ENCODE measurements at places on chromosomes 2 and 18.
A peak's percentile ranks its signal among the peaks of the same experiment; 100 is the strongest.

GRCh38 chr2:101114815-101115214, 36.4 kb downstream of the TBC1D8 start:
- DNase-seq, result no peak

- no peak for DNase-seq
These were observed 66.8 kb upstream of the SEC11C start for GRCh38 chr18:59072727-59073421.

- DNase-seq, result no peak
These were observed 96.0 kb downstream of the WDR7 start for GRCh38 chr18:56747032-56747658.

DNA sequence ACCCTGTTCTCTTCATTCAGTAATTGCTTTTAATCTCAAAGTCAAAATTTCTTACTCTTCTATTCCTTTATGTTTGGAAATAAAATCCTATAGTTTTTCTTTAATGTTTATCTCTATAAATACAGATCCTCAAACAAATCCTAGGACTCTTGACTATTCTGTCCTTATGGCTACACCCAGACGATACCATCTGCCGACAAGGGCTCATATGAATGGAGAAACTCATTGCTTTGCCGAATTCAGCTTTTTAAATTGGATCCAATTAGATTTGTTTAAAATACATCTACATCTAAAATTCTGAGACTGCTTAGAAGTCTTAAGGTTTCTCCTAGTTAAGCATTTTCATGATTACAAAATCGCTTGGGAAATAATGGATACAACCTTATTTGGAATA, 9.0 kb downstream of the ALKAL2 start:
- DNase-seq, result no peak

- DNase-seq, result no peak
These were observed 150.6 kb downstream of the MYCN start for GRCh38 chr2:16090650-16091575.

GRCh38 chr2:69979902-69980807, 18.7 kb upstream of the ASPRV1 start:
- DNase-seq, result no peak

GRCh38 chr2:129345540-129345939, 633.9 kb upstream of the RAB6C start:
- no peak for DNase-seq

DNA sequence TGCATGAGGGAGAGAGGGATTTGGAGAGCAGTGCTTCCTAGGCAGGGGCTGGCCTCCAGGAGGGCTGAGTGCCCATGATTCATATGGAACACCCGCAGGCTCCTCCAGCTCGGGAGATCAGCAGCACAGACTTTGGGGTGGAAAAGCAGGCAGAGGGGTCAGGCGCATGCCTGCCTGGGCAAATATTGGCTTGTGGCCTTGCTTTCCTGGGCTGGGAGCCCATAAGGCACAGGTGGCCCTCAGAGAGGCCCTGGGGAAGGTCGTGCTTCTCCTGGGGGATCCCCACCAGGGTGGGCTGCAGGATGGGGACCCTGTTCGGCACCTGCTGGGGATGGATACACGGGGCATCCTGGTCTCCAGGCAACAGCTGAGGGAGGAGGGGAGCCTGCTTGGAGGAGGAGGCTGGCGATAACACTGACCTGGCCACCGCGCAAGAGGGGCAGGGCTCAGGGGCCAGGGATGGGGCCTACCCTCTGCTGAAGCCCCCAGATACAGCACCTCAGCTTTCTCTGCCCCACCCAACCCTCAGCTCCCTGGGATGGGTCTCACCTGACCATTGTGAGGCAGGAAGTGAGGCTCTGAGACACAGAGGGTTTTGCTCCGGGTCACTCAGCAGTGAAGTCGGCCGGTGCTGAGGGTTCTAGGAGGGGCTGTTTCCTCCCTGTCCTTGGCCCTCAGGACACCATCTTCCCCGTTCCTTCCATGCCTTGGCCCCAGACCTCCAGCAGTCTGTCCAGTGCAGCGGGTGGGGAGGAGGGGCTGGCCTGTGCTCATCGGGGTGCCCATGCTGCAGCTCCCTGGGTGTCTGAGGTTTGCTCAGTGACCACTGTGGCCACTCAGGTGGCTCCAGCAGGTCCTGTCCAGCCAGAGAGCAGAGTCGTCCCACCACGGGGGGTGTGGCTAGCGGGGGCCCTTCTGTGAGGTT, 12.0 kb downstream of the AQP12A start:
- no peak for DNase-seq

- DNase-seq, result no peak
These were observed 18.0 kb upstream of the OLA1 start for GRCh38 chr2:174266288-174266687.

GRCh38 chr2:2024751-2025481, 280.6 kb upstream of the PXDN start:
- no peak for DNase-seq

DNA sequence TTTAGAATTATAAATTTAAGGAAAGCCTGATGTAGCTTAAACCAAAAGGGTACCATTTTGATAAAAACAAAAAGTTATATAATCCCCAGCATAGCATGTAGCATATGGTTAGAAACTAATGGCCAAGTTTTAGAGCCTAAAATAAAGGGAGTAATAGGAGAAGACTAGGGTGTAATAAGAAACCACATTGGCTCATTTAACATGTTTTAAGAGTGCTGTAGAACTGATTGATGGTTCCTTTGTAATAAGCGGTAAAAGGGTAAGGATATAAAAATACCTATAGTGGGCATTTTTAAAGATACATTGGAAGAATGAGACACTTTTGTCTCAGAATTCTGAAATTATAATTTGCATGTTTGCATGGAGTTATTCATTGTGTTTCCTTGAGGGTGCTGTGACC, 1.9 kb downstream of the PSMA8 start:
- DNase-seq, result no peak

GRCh38 chr2:197894751-197895274, 90.4 kb downstream of the PLCL1 start:
- DNase-seq, result no peak

DNA sequence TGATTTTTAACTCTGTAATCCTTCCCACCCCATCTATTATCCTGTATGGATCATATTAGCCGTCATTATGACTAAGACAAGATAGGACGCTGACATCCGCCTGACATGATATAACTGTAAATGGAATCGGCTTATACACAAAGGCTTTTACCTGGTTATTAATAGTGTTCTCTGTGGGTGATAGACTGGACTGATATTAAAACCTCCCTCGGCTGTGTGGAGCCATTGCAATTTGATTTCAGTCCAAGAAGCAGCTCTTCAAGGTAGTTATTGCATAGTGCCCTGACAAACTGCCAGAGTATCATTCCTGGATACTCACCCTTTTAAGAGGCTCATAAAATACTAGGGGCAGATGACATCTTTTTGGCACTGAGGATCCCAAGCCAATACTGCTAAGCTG, 226.1 kb upstream of the HNRNPA3 start:
- no peak for DNase-seq

- DNase-seq, result no peak
These were observed 34.1 kb upstream of the STAT1 start for GRCh38 chr2:191048073-191048472.

DNA sequence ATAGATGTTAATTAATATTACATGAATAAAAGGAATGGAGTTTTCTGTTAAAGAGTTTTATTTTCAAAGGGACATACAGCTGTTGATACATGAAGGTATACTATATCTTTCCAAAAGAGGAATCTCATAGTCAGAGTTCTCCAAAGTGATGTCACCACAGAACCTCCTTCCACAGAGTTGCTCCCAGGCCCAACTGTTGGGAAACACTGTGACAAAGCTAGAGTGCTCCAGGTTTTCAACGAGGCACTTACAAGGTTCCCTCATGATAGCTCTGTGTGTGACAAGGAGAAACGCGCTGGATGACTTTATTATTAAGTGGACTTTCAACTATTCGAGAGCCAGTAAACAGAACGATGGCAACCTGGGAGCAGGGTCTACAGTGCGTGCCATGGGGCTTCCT, 33.5 kb downstream of the PTPN18 start:
- DNase-seq, result no peak

GRCh38 chr18:35051641-35052377, 10.6 kb downstream of the MAPRE2 start:
- DNase-seq, result peak; percentile 25

GRCh38 chr2:240297256-240298116, 138.0 kb upstream of the GPC1 start:
- no peak for DNase-seq

- no peak for DNase-seq
These were observed 233.7 kb downstream of the METTL4 start for GRCh38 chr18:2337552-2338141.

- no peak for DNase-seq
These were observed 52.6 kb upstream of the NEMP2 start for GRCh38 chr2:190587106-190587505.

DNA sequence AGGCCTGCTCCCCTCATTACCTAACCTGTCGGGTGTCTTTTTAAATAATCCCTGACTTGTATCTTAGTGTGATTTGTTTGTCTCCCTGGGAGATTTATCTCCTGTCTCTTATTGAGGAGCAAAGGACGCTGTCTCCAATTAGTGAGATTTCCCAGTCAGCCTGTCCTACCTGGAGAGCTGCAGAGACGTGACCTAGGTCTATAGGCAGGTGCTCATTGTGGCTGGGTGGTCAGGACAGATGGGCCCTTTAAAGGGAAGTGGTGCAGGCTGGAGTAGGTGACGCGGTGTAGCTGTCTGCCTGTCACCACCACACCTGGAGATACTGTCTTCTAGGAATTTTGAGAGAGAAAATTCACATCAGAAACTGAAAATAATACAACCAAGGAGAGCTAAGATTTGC, 28.0 kb downstream of the PLB1 start:
- DNase-seq, result no peak

DNA sequence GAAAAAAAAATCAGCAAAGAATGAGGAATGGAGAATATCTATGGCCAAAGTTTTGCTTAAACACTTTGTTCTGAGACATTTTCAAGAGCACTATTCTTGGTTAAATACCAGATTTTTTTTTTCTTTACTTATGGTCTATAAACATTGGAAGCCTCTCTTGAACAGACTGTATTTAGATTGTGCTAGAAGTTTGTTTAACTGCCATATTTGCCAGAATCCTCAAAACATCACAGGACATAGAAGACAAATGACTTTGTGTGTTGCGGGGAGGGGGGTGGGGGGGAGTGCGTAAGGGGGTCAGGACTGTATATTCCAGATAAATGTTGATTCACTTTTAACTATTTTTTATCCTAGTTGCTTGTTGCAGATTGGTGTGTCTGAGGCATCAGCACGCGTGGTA, 262.0 kb downstream of the MEIS1 start:
- no peak for DNase-seq

GRCh38 chr2:222771832-222772231, 89.0 kb upstream of the ACSL3 start:
- DNase-seq, result no peak

DNA sequence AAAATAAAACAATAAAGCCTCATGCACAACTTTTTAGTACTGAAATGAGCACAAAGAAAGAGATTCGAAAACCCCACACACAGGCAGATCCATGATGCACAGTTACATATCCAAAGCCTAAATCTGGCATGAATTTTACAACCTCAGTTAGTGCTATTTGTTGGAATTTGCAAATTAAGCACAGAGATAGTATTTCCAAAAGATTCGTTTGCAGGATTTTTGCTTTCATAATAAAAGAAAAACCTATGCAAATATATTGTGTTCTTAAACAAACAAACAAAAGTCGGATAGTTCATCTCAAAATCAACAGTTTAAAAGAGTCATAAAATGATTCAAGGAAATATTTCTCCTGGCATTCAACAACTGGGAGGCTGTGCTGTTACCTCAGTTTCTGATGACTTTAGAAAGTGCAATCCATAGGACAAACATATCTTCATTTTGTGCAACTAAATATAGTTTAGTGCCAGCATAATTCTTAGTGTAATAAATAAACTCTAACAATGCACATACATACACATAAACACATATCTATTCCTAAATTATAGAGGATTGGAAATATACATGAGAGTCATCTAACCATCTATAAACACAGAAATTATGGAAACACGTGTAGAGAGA, 10.8 kb downstream of the PAX3 start:
- no peak for DNase-seq

DNA sequence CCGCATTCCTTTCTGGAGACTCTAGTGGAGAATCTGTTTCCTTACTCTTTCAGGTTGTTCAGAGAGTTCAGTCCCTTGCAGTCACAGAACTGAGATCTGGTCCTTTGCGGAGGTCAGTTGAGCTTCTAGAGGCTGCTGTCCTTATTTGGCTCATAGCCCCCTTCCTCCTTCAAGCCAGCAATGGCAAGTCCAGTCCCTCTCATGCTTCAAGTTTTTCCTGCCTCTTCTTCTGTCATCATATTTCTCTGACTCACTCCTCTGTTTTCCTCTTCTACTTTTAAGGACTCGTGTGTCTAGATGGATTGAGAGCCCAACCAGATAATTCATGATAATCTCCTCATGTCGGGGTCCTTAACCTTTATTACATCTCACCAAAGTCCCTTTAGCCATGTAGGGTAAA, 173.5 kb upstream of the FOSL2 start:
- no peak for DNase-seq

- DNase-seq, result no peak
These were observed 15.7 kb downstream of the ZNF407 start for GRCh38 chr18:74613381-74613780.

- peak; percentile 57 for DNase-seq
These were observed 29.6 kb downstream of the CFAP210 start for GRCh38 chr2:169664600-169664977.

DNA sequence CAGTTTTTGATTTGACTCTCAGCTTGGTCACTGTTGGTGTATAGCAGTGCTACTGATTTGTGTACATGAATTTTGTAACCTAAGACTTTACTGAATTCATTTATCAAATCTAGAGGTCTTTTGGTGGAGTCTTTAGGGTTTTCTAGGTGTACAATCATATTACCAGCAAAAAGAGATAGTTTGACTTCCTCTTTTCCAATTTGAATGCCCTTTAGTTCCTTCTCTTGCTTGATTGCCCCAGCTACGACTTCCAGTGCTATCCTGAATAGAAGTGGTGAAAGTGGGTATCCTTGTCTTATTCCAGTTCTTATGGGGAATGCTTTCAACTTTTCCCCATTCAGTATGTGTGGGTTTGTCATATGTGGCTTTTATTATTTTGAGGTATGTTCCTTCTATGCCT, 312.9 kb upstream of the REV1 start:
- no peak for DNase-seq

- no peak for DNase-seq
These were observed 30.0 kb upstream of the BARD1 start for GRCh38 chr2:214839464-214839863.

DNA sequence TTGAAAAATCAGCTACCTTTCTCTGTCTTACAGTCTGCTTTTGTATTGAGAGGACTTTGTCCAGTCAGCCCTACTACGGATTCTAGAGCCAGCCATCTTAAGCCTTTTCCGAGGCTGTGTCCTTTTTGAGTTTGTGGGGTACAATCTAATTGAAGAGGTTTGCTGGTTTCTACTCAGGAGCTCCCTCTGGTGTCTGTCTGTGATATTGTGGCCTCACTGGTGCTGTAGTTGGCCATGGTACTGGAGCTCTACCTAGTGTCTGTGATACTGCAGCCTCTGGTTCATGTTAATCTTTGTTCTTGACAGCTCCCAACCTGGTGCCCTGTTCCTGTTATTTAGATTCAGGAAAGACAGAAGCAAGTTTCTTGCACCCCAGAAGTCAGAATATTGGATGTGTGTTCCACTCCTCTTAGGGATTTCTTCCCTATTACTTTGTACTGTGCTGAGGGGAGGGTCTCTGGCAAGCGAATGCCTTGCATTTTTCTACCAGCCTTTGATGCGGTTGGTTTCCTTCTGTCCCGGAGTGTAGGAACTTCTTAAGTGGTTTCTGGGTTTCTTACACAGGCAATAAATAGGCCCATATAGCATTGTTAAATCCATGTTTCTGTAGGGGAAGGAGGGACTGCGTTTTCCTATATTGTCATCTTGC, 78.5 kb downstream of the ACSL3 start:
- peak; percentile 74 for DNase-seq
